ENCODE measurements at places on chromosomes 2 and 18. TPM values are rescaled to one million over a fixed set of nuclear protein-coding genes. Genes with fewer than 3 reads are reported as not detected.
A peak's percentile ranks its signal among the peaks of the same experiment; 100 is the strongest.

GRCh38 chr2:61111708-61112107 lies 46.0 kb downstream of the SANBR start:
- H3K4me3 ChIP-seq = no peak overlapping the region
- H3K27me3 ChIP-seq = no peaks in the 10 kb centered on the region
- no peak for DNase-seq
- H3K27ac ChIP-seq = no peak overlapping the region
- H3K4me1 ChIP-seq = peaks cover 2% of the 10 kb centered on the region

GRCh38 chr2:201256082-201256481 lies 4.3 kb upstream of the CASP8 start:
- DNase-seq = no peak
- no peaks in the 10 kb centered on the region for H3K27me3 ChIP-seq
- no peak overlapping the region for H3K4me3 ChIP-seq
- H3K4me1 ChIP-seq = peaks cover 67% of the 10 kb centered on the region

DNA sequence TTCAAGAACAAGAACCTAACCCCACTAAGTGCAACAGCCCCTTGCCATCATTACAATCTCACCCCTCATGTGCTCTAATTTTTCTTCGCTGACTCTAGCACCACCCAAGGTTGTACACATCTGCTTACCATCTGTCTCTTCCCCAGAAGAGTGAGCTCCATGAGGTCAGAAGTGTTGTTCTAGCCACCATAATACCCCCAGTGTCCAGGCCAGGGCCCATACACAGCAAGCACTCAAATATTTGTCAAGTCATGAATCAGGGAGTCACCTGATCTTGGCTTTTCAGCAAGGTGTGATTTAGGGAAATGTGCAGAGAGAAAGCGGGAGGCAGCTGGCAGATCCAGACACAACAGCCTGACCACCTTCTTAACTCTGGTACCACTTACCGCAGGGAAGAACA lies 5.7 kb downstream of the ERCC3 start:
- peaks cover 11% of the 10 kb centered on the region for H3K4me1 ChIP-seq
- no peaks in the 10 kb centered on the region for H3K27me3 ChIP-seq
- H3K4me3 ChIP-seq = no peak overlapping the region
- H3K27ac ChIP-seq = no peak overlapping the region

CHN1 gene
- 5.0 TPM for total RNA-seq

DNA sequence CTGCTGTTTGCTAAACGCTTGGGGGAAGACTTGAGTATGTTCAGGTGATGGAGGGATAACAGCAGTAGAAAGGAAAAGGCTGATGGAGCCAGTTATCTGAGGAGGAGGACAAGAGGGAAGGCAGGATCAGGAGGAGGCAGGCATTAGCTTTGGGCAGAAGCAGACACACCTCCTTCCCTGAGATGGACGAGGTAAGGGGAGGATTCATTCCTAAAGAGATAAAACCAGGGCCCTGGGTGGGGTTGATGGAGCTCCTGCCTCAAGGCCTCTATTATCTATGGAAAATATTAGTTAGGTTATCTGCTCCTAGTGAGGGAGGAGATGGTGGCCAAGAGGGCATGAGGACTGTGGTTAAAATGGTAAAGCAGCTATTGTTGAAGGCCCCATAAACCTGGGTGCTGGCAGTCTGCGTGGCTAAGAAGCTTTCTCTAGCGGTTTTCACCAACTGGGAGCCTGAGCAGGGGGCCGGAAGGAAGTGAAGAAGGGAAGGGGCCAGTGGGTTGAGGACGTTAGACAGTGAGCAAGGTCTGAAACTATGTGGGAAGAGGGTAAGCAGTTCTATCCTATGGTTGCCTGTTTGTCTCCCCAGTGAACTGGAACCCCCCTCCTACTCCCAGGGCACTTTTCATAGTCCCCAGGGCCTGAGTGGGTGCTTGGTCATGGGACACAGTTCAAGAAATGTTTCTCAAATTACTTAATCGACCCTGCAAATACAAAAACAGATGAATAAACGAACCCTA lies 56.6 kb upstream of the HK2 start:
- H3K4me1 ChIP-seq = peaks cover 36% of the 10 kb centered on the region
- DNase-seq = no peak
- no peaks in the 10 kb centered on the region for H3K36me3 ChIP-seq
- H3K4me3 ChIP-seq = no peak overlapping the region

DNA sequence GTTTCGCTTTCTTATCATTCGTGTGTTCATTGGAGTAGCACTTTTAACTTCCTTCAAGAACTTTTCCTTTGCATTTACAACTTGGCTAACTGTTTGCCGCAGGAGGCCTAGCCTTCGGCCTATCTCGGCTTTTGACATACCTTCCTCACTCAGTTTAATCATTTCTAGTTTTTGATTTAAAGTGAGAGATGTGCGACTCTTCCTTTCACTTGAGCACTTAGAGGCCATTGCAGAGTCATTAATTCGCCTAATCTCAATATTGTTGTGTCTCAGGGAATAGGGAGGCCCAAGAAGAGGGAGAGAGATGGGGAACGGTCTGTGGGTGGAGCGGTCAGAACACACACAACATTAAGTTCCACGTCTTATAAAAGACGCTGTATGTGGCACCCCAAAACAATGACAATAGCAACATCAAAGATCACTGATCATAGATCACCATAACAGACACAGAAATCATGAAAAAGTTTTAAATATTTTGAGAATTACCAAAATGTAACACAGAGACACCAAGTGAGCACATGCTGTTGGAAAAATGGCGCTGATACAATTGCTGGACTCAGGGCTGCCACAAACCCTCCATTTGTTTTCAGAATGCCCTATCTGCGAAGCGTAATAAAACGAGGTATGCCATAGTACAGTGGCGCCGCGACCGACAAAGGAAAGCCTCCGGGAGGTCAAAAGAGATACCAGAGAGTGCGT lies 553 bp downstream of the TIGD1 start:
- peak overlapping the region; percentile 99 for H3K4me3 ChIP-seq
- H3K27ac ChIP-seq = peak overlapping the region; percentile 100
- DNase-seq = no peak

GRCh38 chr2:226979004-226979403 lies 143.2 kb downstream of the RHBDD1 start:
- H3K4me3 ChIP-seq = no peak overlapping the region
- no peak overlapping the region for H3K27ac ChIP-seq
- DNase-seq = no peak
- peaks cover 31% of the 10 kb centered on the region for H3K4me1 ChIP-seq
- peaks cover 8% of the 10 kb centered on the region for H3K36me3 ChIP-seq

DNA sequence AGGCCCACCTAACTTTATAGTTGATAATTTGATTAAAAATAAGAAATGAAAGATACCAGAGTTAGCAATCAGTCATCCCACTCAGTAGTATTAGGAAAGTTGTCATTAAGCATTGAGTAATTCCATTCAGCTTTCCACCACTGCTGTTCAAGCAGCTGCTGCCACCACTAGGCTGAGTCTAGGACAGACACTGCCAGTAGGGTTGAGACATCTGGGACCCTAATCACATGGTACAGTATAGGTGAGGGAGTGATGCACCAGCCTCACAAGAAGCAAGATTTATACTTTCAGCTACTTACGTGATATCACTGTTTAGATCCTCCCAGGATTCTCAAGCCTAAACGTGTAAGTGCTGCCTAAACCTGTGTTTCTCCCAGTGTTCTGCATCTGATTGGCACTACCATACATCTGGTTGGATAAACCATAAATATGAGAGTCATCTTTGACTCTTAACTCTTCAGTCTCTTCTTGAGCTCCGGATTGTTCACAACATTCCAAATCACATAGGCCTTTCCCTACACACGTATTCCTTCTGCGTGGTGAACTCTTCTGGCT lies 3.2 kb downstream of the UBXN4 start:
- peaks cover 38% of the 10 kb centered on the region for H3K4me1 ChIP-seq
- peak overlapping the region; percentile 9 for H3K4me3 ChIP-seq
- H3K36me3 ChIP-seq = peaks cover 55% of the 10 kb centered on the region

GDF7 gene
- 0.11 TPM for total RNA-seq

Measured in activated T-helper 2 cell treated with anti-CD3 and anti-CD28 coated beads, Interferon-gamma antibody, Interleukin-2, Interleukin-4, amounts not matched to agents 10 μg/mL and 5 μg/mL and 100 μg/mL, durations not matched to agents 14 hours and 24 hours and 36 hours (primary cell).